ENCODE measurements at places on chromosomes 7 and 10.

- DNase-seq, result no peak
- no peaks in the 10 kb centered on the region for H3K4me1 ChIP-seq
- H3K27me3 ChIP-seq, result no peaks in the 10 kb centered on the region
- H3K36me3 ChIP-seq, result peaks cover 32% of the 10 kb centered on the region
- H3K27ac ChIP-seq, result no peak overlapping the region
- H3K4me3 ChIP-seq, result no peak overlapping the region
These were observed 52.5 kb downstream of the NCAPG2 start for GRCh38 chr7:158651968-158652565.

GRCh38 chr7:117560030-117560429 lies 80.2 kb downstream of the CFTR start:
- H3K36me3 ChIP-seq, result no peaks in the 10 kb centered on the region
- H3K4me3 ChIP-seq, result no peak overlapping the region
- no peak for DNase-seq
- no peaks in the 10 kb centered on the region for H3K27me3 ChIP-seq
- no peaks in the 10 kb centered on the region for H3K4me1 ChIP-seq

GRCh38 chr7:115292381-115292780 lies 370.5 kb downstream of the MDFIC start:
- H3K4me3 ChIP-seq, result no peak overlapping the region
- H3K27ac ChIP-seq, result no peak overlapping the region
- no peaks in the 10 kb centered on the region for H3K27me3 ChIP-seq
- no peaks in the 10 kb centered on the region for H3K4me1 ChIP-seq

DNA sequence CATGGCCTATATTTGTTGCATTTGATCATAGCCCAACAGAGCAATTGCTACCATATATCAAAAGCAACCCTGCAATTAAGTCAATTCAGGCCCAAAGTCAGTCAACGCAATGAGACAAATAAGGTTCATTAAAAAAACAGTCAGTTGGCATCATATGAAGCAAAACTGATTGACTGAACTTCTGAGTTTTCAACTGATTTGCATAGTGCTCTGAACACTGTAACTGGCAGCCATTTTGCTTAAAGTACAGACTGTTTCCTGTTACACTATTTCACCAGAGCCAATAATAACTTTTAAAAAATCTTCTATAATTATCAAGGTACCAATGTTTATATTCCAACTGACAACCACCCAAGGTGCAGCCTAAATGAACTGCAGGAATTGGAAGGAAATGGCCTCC lies 68.4 kb upstream of the RAPGEF5 start:
- no peaks in the 10 kb centered on the region for H3K27me3 ChIP-seq
- H3K36me3 ChIP-seq, result no peaks in the 10 kb centered on the region
- peak overlapping the region; percentile 29 for H3K27ac ChIP-seq

DNA sequence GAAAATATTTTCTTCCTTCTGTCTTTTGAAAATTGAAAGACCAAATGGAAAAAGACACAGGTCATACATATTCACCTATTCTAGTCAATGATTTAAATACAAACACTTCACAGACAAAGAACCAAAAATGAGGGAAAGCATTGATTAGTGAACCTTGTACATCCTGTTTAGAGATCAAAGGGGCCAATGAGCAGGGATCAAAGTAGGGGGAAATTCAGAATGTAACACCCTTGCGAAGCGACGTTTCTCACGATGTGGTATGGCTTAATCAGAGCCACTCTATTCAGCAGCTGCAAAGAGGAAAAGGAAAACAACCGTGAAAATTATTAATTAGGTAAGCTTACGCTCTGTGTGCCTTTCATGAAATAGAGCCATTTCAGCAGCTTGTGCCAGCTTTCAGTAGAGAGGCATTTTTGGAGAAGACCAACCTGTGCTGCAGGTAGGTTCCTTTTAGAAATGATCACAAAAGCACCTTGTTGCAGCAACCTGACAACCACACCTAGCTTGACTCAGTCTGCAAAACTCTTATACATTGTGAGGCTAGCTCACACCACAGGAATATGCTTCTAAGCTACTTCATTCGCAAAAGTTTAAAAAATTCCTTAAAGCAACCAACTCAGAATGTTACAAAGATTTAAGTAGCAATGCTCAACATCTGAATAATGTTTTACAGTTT lies 78.0 kb downstream of the DKK1 start:
- H3K4me3 ChIP-seq, result no peak overlapping the region
- no peaks in the 10 kb centered on the region for H3K36me3 ChIP-seq
- no peaks in the 10 kb centered on the region for H3K27me3 ChIP-seq
- no peak overlapping the region for H3K27ac ChIP-seq
- no peaks in the 10 kb centered on the region for H3K4me1 ChIP-seq

DNA sequence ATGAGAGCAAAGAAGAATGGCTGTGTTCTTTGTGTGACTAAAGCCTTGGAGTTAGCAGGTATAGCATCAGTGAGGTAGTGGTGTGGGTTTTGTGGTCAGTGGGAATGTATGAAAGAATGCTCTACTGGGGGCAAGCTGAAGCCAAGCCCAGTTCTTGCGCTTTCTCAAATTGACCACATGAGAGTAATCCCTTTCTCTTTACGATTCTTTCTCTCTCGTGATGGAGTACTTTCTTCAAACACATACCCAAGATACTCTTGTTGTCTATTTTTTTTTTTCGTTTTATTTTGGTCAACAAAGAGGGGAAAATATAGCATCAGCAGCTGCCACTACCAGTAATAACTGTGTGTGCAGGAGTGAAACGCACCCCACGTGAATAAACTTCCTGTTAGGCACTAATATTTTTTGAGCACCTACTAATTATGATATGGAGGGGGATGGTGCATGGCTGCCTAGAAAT lies 8.4 kb upstream of the PANK1 start:
- no peaks in the 10 kb centered on the region for H3K27me3 ChIP-seq
- H3K4me3 ChIP-seq, result no peak overlapping the region
- H3K27ac ChIP-seq, result no peak overlapping the region
- H3K36me3 ChIP-seq, result no peaks in the 10 kb centered on the region
- DNase-seq, result peak; percentile 50

Data from trophoblast cell (in vitro differentiated cells and primary cell).